ENCODE measurements at places on chromosomes 6 and 20.

- DNase-seq, result no peak
These were observed 5.5 kb downstream of the BFSP1 start for GRCh38 chr20:17525650-17526049.

GRCh38 chr6:39572661-39573340 is 152.4 kb downstream of the KIF6 start:
- no peak for DNase-seq

GRCh38 chr6:66849843-66850242 is 1142.8 kb upstream of the EYS start:
- no peak for DNase-seq

DNA sequence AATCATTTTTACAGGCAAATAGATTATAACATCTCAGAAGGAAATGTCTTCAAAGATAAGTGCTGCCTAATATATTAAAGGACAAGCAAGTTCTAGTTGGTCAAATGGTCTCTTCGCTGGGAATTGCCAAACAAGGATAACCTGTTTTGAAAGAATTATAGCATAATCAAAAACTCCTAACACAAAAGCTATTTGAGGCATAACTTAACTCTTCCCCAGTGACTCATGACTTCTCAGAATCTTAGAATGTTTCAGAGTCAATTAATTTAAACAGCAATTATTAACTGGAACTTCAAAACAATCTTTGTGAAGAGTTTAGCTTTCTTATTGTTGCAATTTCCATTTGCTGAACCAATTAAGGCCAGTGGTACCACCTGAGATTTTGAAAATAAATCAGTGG is 126.6 kb downstream of the MTFR2 start:
- DNase-seq, result no peak
